ENCODE measurements at places on chromosomes 2 and 18.

DNA sequence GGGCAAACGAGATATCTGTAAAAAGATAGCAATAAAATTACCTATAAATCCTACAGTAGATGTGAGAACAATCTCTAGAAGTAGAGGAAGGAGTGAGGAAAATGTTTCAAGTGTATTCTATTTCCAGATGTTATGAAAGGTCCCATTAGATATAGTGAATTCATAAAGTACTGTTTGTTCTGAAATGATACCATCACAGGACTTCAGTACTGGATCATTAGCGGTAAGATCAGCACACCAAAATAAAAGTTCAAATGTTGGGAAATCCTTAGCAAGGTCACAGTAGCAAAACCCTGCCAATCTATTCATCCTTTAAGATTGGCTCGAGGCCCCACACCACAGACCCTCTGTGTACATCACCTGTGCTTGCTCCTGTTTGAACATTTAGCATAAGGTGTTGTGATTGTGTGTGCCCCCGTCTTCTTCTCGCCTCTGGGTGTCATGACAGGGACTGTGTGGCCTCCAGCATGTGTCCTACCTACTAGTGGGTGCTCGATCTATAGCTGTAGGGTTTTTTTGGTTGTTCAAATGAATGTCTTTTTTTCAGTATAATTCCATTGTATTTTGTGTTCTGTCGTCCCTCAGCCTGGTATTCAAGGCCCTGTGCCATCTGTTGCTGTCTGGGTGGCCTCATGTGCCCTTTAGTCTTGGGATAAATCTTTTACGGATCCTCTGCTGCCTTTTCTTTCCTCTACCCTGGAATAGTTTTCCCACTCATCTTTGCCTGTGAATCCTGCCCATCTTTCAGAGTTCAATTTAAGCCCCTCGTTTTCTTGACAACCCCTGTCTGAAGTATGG, 9.1 kb downstream of the MFSD6 start:
- no peak for DNase-seq

- peak; percentile 40 for DNase-seq
These were observed 81.1 kb downstream of the RAPH1 start for GRCh38 chr2:203453858-203454451.

DNA sequence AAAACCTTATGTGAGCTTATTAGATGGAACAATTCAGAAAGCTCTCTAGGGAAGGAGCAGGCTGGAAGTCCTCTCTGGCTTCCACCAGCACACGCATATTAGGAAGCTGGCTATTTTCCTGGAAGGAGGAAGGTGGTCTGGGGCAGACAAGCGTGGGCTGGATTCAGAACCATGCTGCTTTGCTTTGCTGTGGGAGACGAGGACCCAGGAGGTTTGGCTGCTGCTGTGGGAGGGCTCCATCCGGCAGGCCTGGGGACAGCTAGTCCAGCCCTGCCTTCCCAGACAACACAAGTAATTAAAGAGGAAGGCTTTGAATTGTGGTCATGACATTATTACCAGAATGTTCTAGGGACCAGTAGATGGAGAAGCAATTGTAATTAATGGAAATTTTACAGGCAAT, 238.8 kb upstream of the MYT1L start:
- no peak for DNase-seq

GRCh38 chr2:84238907-84239306, 220.2 kb downstream of the SUCLG1 start:
- no peak for DNase-seq

GRCh38 chr18:80004600-80005342, 16.4 kb upstream of the TXNL4A start:
- no peak for DNase-seq

DNA sequence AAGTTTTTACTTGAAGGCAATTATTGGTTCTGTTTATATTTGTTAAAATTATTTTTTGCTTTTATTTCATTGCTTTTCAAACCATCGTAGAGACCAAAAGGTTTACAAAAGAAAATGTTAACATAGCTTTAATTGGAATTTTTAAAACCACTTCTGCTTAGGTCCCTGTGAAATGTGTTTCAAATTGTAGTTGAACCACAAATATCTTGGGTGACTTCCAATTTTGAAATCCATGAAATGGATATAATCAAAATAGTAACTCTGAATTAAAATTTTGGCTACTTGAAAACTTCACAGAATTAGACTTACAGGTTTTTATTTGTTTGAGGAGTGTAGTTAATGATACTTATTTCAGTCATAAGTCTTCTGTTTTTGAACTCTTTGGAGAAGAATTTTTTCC, 3.1 kb upstream of the SPAG16 start:
- no peak for DNase-seq

DNA sequence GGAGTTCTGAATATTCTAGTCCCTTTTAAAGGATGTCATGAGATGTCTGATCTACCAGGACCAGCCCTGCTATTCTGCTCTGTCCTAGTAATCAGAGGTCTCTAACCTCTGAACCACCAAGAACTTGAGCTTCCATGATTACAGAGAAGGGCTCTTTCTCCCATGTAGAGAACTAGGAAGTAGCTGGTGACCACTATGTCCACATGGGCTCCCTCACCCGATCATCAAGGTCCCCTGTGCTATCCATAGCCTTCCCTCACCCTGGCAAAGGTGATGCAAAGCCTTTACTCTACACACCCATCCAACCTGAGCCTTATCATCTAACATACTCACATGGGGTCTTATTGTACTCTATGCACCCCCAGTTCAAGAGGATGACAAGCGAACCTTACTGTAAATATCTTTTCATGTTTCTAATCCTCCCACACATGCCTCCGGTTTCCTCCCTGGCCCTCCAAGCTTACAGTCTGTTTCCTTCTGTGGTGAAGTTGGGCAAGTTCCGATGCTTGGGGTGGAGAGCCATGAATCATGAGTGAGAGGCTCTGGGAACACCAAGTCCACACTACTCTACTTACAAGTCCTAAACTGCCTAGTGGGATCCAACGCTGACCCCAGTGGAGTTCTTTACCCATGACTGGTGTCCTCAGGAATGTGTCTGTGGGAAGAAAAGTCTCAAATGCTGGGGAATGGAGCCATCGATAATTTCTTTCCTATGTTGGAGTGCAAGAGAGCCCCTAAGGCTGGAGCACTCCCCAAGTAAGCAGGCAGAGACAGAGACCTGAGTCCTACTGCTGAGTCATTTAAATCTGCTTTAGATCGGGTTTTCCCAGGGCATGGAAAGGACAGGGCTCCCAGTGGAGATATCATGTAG, 73.3 kb upstream of the KLF7 start:
- DNase-seq, result no peak

GRCh38 chr18:12091538-12092141, 2.0 kb upstream of the ANKRD62 start:
- no peak for DNase-seq

DNA sequence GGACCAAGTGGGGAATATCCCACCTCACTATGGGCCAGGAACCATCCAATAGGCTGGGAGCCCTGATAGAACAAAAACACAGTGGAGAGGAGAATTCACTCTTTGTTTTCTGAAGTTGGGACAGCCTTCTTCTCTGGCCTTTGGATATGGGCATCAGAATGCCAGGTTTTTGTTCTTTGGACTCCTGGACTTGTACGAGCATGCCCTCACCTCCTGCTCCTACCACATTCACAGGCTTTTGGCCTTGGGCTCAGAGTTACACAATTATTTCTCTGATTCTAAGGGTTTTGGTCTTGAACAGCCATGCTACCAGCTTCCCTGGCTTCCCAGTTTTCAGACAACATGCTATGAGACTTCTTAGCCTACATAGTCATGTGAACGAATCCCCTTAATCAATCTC, 732.9 kb upstream of the VRK2 start:
- DNase-seq, result no peak

DNA sequence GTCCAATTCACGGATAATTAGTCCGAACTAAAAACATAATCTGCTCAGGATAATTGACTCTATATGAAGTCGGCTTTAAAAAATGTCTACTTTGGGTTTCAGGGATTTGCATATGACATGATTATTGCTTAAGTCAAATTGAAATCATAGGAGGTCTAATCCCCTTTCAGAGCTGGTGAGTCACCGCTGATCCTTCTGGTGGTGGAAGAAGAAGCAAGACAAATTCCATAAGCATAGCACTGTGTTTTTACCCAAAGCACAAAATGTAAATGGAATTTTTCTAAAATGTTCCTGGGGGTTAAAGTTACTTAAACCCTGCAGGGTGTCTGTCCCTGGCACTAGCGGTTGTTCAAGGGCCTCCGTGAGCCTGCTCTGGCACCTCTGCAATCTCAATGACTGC, 460.2 kb downstream of the LRATD1 start:
- DNase-seq, result no peak

DNA sequence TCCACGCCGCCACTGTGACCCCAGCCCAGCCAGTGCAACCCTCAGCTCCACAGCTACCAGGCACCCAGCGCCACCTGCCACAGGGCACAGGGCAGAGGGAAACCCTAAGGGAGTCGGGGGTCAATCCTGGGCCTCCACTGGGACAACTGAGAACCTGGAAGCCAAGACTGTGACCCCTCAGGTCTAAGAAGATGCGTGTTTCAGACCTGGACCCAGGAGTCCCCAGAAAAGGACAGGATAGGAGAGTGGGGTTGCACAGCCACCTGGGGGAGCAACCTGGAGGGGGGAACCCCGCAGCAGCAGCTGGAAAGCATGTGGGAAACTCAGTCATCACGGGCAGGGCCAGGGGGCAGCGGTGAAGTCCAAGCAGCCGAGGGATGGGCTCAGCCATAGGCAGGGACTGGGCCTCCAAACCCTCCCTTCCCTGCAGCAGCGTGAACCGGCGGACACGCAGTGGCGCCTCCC, 4.1 kb downstream of the ESPNL start:
- no peak for DNase-seq

DNA sequence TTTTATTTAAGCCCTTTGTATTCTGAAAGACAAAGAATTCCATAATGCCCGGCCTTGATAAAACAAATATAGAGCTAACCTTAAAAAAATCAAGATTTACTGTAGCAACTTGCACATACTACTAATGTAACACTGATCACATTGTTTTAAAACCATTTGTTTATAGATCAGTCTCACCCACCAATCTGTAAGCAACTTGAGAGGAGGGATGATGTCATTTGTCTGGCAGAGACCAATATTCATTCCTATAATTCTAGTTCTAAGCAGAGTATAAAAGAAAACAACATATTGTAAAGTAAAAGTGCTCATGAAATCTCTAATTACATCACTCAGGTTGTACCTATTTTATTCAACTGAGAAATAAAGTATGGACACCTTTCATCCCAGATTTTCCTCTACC, 380.6 kb downstream of the TGIF1 start:
- no peak for DNase-seq

- no peak for DNase-seq
These were observed 708.6 kb downstream of the CCDC85A start for GRCh38 chr2:56892382-56892781.

DNA sequence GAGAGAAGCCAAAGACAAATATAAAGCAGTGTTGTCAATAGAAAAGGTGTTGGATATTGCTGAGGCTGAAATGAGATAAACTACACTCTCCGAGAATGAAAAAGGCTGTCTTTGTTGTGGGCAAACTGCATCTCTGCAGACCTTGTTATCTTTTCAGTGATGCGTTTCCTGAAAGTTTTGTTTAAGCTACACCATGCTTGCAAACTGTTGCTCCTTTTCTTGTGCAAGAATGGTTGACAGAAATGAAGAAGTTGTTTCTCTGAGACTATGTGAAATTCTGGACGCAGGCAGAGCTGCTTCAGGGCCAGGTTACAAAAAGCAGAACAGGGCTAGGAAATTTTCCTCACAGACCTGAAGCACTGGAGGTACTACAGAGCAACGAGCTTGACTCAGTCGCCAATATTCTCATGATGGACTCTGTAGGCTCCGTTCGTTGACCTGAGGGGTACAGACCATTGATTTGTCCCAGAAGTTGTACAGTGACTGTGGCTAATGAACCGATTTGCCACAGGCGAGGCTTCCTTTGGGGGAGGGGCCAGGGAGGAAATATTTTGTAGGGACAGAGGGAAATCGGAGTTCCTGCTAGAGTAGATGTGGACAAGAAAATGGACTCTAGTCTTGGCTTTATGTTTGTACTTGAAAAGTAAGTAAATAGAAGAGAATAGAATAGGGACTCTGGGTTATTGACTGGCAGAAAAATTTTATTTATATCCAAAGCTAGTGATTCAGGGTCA, 3.5 kb upstream of the ATL2 start:
- DNase-seq, result peak; percentile 26

DNA sequence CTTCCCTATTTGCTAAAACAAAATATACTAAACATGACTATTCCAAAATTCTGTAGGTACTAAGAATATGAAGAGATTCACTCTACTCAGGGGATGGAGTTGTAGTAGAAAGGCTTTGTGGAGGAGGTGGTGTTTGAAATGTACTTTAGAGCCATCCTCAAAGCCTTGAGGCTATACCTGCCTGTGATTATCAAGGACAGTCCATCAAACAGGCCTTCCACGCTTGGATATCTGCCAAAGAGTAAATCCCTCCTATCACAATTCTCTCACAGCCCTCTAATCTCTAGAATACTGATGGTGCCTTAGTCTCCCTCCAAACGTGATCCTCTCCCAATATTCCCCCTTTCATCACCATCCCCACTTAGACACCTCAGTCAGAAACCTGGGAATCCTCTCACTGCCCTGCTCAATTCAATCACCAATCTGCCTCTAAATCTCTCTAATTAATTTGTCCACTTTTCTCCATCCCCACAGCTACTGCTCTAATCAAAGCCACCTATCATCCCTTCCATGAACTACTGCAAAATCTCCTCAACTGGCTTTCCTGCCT, 13.1 kb downstream of the SOS1 start:
- DNase-seq, result no peak

GRCh38 chr18:74840492-74841167, 243.0 kb downstream of the ZNF407 start:
- DNase-seq, result no peak

DNA sequence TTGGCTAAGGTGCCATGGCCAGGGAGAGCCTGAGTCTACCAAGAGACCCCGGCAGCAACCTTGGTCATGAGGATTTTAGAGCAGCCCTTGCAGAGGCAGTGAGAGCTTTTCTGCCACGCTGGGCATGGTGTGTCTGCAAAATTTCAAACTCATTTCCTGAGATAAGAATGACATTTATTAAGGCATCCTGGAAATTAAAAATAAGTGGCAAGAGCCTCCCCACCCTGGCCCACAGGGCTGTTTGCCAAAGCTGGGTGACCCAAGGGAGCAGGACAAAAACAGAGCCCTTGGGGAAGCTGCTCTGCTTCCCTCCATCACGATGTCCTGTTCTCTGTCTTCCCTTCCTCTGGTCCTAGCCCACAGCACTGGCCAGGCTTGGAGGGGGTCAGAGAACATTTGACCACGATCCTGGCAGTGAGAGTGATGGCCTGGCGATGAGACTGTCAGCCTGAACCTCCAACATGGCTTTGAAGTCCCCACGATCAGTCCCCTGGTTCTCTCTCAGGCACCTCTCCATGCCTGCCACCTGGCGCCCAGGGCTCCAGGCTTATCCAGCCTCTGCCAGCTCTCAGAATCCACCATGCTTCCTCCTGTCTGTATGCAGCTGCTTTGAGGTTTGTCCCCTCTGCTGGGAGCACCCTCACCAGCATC, 68.9 kb upstream of the RMDN2 start:
- DNase-seq, result no peak
